ENCODE measurements at places on chromosomes 12 and 14. TPM values are rescaled to one million over a fixed set of nuclear protein-coding genes. Genes with fewer than 3 reads are reported as not detected.

Gene SPTB
- 1.0 TPM for total RNA-seq

DNA sequence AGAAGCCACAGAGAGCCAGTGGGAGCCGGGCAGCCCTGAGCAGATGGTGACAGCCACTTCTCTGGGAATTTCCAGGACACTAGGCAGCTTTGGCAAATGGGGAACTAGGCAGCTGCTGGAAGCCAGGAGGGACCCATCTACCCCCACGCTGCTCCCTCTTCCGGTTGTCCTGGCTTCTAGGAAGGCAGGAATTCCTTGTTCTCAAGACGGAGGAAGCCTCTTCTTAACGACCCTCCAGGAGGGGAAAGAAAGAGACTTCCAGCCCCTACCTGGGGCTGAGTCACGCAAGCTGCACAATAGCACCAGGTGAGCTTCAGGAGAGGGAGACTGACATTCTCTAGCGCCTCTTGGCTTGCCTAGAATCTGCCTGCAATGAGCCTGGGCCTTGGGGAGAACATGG lies 141.5 kb downstream of the ANO2 start:
- no peak for DNase-seq

GRCh38 chr14:49106741-49107667 lies 479.2 kb downstream of the RPS29 start:
- DNase-seq = no peak

Gene FAR2
- 8.5 TPM for total RNA-seq

Gene SERPINA10
- not detected for total RNA-seq

DNA sequence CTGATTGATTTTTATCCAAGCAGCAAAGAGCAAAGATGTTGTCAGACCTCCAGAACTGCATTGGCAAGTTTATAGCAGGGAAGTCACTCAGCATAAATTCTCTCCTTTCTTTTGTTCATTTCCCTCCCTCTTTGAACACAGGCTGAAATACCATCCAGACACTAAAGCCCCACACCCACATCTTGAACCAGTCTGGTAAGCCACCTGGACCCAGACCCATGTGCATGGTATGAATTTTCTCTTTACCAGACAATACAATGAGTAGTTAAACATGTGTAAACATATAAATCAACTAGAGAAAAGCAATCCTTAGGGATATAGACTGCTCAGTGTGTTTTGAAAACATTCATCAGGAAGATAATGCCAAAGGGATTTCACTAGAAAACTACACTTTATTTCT lies 488.3 kb upstream of the FLRT2 start:
- no peak for DNase-seq
